ENCODE measurements at places on chromosomes 7 and 10.

DNA sequence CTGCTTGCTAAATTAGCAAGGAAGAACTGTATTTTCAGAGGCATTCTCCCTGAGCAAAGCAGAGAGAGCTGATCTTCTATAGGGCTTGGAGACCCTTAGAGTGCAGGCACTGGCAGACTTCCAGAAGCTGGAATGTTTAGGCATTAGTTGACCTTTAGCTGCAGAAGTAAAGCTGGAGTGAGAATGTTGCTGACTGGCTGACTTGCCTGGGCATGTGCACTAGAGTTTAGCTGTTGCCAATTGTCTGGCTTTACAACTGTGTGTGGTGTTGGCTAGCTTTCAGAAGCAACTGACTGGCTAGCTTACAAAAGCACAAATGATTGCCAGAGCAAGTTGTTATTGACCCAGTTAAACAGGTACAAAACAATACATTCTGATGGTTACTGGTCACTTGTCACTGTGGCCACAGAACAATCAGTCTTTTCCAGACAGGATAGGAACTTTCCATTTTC lies 25.1 kb downstream of the FAM13C start:
- DNase-seq: no peak

DNA sequence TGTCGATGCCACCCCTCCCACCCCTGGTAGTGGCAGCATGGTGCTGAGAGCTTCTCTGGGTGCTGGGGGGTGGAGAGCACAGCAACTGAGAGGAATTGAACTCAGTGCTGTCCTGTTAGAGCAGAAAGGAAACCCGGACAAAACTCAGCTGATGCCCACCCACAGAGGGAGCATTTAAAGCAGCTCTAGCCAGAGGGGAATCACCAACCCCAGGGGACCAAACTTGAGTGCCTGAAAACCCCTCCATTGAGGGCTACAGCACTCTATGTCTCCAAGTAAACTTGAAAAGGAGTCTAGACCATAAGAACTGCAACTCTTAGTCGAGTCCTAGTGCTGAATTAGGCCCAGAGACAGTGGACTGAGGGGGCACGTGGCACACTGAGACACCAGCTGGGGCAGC lies 16.8 kb upstream of the FOXI2 start:
- no peak for DNase-seq

DNA sequence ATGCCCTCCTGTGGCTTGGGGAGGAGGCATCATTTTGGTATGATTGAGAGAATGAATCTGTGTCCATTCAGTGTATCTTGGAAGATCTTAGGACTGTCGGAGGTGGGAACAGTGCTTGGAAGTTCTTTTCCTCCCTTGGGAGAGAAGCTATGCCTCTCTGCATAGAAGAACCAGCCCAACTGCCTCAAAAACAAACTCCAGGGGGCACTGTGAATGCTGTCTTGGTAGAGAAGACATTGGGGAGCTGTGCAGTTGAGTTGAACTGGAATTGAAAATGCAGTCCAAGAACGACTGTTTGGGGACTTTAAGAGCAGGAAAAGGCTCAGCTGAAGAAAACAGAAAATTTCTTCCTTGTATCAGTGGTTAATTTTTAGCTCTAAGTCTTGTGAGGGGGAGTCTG lies 4.9 kb upstream of the GJD4 start:
- DNase-seq: no peak

DNA sequence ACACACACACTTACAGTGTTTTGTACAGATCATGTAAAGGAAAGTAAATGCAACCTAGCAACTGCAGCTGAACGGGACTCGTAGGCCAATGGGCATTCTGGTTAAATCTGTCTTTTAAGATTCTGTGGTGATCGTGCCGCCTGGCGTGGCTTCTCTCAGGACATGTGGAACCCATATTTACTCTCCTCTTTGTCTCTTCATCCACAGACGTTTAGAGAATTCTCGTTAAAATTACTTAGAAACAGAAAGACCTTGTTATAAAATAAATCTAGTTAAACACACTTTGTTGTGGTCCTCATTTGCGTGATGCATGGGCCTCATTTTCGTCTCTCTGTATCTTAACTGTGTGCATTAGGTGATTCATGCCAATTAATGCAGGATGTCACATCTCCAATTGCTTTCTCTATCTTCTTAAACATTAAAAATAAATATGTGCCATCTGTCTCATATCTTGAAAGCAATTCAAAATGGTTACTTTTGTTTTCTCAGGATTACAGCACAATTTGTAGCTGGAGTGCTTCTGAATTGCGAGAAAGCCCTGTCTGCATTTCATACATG lies 11.5 kb downstream of the KLF6 start:
- no peak for DNase-seq

GRCh38 chr10:105875050-105875449 lies 1234.0 kb downstream of the SORCS3 start:
- DNase-seq: no peak

DNA sequence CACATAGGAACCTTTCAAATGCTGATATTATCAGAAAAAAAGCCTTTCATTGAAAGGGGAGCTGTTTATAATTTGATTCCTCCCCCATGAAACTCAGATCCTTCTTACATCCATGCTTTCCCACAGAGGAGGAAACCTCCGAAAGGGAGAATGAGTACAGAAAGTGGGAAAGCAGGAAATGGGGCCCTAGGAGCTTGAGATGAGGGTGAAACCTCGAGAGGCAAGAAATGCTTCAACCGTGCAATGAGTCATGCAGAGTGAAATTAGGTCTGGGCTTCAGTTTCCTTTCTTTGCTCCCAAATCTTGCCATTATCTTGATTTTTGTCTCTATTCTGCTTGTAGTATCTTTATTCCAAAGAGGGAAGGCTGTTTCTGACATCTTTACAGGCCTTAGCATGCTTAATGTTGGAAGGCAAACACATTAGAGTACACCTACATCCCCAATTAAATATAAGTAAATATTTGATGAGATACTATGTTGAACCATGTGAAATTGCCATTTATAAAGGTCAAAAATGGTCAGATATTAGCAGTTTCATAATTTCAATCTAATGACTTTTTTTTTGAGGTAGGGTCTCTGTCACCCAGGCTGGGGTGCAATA lies 79.1 kb downstream of the NAMPT start:
- no peak for DNase-seq
